ENCODE measurements at places on chromosomes 7 and 10.

DNA sequence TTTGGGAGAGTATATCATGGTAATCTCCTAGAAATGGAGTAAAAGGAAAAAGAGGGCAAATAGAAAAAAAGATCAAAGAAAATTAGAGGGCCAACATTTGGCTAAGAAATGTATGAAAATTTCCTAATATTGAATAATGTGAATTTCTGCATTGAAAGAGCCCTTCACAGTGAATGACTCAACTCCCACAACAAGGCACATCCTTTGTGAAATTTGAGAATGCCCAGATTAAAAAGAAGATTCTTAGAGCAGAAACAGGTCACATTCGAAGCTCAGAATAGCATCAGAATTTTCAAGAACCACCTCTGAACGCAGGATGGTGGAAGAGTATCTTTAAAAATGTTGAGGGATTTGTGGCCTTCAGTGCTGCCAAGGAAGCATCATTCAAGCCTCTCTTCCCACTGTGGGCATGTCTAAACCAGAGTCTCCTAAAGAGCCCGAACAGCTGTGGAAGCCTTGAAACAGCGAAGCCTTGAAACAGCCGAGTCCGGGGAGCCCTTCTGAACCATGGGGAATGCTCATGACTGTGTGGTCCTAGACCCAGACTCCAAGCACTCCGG, 43.6 kb downstream of the GUSB start:
- no peak for DNase-seq

DNA sequence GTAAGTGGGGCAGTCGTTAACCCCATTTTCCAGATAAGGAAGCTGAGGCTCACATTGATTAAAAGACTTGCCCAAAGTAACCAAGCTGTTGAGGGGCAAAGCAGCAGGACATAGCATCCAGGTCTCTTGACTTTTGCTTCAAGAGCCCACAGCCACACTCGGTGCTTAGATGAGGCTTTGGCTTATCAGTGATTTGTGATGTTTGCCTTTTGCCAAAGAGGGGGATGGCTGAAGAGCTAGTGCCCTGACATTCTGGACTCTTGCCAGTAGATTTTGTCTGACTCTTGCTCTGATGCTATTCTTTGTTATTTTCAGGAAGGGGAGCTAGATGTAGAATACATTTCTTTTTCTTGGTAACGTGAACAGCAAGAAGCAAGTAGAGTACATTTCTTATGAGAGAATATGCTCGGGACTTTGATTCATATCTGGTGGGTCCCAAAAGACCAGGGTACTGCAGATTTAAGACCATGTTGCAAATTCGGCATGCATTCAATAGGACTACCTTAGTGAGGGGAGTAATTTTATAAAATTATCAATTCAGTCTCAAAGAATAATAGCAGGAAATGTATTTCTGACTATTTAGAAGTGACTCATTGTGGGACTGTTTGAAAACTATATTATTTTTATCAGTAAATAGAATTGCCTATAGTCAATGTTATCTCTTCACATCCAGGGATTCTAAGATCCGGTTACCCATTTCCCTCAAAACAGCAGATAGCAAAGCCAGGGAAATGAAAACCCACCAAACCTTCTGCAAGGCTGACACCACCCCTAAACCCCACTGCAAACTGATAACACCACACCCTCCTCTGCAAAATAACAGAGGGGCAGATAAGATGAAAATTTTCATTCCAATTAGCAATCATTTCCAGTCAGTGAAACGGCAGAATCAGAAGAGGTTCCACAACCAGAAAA, 180.0 kb upstream of the BMPER start:
- DNase-seq = no peak

DNA sequence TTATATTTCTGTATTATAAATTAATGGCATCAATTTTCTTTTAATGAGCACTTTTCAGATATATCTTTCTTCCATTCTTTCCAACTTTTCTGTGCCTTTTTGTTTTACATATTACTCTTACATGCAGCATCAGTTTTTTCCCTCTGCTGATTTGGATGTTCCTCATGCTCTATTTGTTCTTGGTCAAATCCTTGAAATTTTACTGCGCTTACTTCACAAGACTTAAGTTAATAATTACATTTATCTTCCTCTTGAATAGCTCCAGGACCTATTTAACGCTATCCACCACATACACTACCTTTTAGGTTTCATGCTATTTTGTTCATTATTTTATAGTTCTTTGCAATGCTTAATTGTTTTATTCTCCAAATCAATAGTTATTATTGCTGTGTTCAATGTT, 97.6 kb upstream of the CTTNBP2 start:
- DNase-seq = no peak

DNA sequence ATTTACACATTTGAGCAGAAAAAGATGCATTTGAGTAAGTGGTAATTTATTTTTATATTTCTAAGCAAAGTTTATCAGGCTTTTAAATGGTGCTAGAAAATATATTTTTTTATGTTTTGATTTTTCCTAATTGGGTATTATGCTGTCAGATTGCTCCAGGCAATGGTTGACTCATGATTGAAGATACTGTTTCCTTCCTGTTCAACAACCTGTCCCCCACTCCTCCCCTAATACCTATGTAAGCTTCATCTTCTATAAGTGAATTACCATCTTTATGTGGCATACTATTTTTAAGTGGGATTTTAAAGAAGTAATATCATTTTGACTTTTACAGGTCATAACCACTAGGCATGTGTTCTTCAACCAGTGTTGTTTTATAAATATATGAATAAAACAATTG, 21.4 kb downstream of the TSPAN13 start:
- DNase-seq = no peak

GRCh38 chr7:30727061-30727945, 24.6 kb upstream of the INMT start:
- DNase-seq = peak; percentile 14

- DNase-seq = no peak
Measured at GRCh38 chr10:62826273-62826672, 10.1 kb upstream of the EGR2 start.

GRCh38 chr7:155794196-155794595, 18.1 kb downstream of the SHH start:
- DNase-seq = no peak

- DNase-seq = no peak
Measured at GRCh38 chr7:48130658-48131108, 40.6 kb upstream of the ABCA13 start.

DNA sequence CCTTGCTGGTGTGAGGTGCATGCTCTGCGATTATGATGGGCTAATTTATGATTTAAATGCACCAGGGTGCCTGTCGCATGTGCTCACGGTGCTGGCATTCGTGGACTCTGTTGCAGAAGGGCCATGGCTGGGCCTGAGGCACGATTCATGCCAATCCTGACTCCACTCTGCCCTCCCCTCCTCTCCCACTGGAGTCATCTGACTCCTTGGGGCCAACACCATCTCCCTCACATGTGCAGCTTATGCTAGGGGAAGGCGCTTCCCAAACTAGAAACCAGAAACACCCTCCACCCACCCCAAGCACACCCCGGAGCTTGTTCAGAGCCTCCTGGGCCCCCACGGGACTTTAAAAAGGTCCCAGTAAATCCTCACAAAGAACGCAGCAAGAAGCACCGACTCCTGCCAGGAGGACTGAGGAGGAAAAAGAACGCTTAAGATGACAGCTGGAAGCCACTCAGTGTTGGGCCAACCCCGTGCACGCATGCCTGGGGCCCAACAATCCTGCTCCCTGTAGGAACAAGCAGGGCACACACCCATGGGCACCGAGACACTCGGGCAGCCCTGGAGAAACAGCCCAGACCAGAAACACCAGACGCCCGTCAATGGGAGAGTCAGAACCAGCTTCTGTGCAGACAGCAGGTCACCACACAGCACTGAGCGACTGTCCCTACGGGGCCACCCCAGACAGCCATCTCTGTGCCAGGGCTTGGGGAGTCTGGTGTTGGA, 14.1 kb downstream of the BRI3 start:
- no peak for DNase-seq

All from stimulated activated CD8-positive, alpha-beta memory T cell treated with anti-CD3 and anti-CD28 coated beads, Interleukin-4, amount 100 ng/mL, for 1 hour (primary cell).